ENCODE measurements at places on chromosomes 4 and X.

DNA sequence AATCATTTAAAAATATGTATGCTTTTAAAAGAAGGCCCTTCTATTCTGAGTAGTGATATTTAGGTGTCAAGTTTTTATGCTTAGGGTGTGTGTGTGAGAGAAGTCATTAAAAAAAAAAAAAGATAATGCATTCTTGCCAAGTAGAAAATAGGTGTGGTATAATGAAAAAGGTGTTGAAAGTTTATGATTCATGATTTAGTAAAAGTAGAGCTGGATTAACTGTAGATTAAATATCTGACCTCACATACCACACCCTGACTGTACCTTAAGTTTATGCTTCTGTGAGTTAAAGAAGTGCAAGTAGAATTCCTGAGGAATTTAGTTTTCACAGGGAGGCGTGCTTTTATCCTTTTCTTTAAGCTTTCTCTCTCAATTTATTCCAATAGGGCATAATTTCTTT is 71.1 kb downstream of the BMPR1B start:
- DNase-seq = no peak

GRCh38 chrX:17706676-17707075 is 30.6 kb upstream of the SCML1 start:
- no peak for DNase-seq

DNA sequence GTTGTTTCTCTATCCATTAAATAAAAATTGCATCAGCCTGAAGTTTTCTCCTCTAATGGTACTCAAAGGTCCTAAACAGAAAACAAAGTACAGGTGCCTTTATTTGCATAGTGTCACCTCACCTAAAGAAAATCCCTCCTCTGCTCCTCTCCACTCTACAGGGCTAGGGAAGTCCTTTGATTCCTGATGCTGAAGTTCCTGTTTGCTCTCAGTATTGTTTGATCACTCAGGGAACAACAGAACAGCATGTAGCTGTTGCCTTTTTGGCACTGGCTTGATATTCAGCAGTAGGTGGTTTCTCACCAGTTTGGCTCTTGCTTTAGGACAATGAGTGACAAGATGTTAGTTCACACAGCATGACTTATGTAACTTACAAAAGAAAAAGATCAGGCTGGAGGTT is 156.2 kb upstream of the SLC7A11 start:
- DNase-seq = no peak

- no peak for DNase-seq
Observed at GRCh38 chr4:6474053-6474568, 1.7 kb upstream of the PPP2R2C start.

GRCh38 chr4:65798498-65799127 is 128.3 kb upstream of the EPHA5 start:
- no peak for DNase-seq

- no peak for DNase-seq
Observed at GRCh38 chr4:72006586-72006985, 25.2 kb upstream of the NPFFR2 start.

DNA sequence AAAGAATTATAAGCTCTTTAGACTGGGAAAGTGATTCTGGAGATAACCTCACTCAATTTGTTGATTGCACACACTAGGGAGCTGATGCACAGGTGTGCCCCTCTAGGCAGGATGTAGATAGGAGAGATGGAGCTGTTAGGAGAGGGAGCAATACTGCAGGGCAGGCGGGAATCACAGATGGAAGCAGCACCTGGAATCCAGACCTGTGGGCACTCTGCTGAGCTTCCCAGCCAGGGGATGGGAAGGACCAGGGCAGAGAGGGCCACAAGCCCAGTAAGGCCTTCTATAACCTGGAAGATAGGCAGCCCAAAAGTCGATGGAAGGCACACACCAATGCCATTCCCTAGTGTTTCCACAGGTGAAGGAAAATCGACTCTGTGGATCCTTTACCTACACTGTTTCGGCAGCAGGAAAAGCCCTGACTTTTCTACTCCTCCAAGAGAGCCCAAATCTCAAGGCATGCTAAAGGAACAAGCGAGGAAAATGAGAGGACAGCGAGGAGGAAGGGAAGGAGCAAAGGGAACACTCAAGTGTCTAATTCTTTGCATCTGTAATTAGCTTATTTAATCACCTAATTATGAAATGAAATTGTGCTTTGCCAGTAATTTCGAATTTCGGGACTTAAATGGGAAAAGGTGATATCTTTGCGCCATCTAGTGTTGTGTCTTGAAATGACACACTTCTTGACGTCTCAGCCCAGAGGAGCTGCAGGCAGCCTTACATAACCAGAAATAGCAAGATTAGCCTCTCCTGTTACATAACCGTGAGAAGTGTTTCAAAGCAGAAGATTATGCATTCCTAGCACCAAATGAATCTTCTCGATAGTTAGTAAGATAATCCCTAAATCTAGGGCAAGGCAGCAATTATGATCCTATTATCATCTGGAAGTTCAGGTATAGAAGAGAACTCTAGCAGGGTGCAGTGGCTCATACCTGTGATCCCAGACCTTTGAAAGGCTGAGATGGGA is 31.0 kb upstream of the TLR3 start:
- no peak for DNase-seq

GRCh38 chr4:182905038-182905437 is 12.1 kb downstream of the DCTD start:
- no peak for DNase-seq

- DNase-seq = no peak
Observed at GRCh38 chrX:107738768-107739167, 36.8 kb downstream of the TSC22D3 start.

GRCh38 chr4:128390475-128390996 is 102.9 kb upstream of the PGRMC2 start:
- no peak for DNase-seq

- no peak for DNase-seq
Observed at GRCh38 chrX:109390556-109390955, 91.3 kb downstream of the GUCY2F start.

DNA sequence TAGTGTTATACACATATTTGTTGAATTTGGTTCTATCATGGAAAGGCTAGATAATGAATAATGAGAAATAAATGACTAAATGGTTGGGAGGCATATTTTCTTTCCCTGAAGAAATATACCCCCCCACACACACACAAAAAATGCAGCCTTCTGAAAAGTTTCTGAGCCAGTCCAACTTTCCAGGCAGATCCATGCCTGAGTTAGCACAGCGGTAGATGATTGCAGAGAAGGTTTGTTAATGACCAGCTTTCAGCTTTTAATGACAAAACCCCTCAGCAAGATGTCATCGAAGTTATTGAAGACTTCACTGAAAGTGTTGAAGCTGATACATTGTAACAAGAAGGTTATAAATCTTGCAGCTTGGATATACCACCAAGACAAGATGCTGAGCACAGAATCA is 61.4 kb downstream of the GBA3 start:
- no peak for DNase-seq

DNA sequence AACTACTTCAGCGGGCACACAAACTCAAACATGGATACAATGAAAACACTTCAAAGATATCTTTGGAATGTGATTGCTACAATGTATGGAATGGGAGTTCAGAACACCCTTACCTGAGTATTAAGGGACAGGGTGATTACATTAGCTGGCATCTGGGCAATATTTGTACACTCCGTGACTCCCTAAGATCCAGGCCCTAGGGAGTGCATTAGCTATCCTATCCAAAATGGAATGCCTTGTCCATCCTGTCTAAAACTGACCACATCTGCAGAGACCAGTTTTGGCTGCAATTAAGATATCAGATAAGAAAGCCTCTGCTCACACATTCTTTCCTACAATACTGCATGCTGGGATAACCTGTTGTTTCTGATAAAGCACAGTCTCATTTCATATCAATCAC is 176.6 kb upstream of the EMCN start:
- no peak for DNase-seq

- DNase-seq = no peak
Observed at GRCh38 chrX:120749141-120749846, 119.4 kb upstream of the C1GALT1C1 start.

GRCh38 chrX:68865300-68865699 is 36.5 kb downstream of the EFNB1 start:
- DNase-seq = no peak

DNA sequence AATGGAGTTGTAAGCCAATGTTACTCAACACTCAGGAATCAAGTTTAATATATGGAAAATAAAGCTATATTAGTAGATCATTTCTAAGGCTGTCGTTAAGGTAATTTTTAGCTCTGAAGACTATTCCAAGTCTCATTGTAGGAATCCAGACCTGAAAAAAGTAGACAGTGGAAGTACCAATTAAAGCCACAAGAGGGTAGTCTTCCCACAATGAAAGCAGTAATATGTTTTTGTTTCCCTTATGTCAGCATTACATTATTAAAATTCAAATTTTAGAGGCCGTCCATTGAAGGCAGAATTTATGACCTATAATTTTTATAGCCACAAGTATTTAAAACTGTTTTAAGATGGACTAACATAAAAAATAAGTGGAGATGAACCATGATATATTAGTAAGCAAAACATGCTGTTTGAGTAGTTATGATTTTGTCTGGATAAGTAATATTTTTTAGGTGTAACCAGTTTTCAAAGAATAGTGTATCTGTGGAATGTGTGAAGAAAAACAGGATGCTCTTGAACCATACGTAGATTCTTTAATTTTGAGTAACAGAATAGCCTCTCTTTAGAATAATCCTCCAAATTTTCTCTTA is 372.6 kb upstream of the TECRL start:
- no peak for DNase-seq

DNA sequence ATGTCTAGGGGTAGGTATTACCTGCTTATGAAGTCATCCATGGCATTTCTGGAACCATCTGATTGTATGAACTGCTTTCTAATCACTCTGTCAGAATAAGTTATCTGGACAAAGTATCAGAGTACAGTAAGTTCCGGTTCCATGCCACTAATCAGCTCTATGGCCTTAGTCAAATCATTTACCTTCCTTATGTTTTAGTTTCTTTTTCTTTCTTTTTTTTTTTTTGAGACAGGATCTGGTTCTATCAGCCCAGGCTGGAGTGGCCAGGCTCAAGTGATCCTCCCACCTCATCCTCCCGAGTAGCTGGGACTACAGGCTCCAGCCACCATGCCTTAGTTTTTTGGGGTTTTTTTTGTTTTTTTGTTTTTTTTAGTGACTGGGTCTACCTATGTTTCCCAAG is 11.5 kb downstream of the XIAP start:
- no peak for DNase-seq

DNA sequence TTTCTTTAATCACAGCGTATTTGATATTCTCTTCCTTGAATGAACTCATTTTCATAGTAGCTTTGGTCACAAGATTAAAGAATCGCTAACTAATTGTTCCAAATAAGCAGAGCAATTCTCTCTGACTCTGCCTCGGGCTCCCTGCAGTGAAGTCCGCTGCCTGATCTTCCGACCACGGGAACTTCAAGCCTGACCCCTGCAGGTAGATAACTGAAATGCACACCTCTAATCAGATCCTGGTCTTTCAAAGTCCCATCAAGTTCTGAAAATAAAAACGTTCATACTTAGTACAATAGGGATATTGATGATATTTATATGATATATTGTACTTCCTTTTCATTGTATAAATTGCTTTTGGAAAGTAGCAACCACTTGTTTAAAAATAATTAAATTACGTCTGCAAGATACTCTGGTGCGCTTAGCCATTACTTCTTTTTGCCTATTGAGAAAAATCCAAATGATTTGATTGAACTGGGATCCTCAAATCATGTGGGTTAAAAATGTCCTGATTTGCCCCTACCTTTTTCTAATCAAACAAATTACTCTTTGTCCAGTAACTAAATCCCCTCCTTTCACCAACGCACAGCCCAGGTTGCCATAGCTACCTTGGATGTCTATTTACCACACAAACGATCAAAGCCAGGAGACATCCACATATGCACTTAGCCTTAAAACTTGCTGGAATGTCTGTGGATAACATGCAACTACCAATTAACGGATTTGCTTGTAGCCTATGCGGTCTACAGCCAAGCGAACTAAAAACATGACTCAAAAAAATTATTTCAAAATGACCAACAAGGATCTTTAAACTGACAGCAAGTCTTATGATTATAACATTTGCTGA is 4.2 kb downstream of the MID1 start:
- no peak for DNase-seq

DNA sequence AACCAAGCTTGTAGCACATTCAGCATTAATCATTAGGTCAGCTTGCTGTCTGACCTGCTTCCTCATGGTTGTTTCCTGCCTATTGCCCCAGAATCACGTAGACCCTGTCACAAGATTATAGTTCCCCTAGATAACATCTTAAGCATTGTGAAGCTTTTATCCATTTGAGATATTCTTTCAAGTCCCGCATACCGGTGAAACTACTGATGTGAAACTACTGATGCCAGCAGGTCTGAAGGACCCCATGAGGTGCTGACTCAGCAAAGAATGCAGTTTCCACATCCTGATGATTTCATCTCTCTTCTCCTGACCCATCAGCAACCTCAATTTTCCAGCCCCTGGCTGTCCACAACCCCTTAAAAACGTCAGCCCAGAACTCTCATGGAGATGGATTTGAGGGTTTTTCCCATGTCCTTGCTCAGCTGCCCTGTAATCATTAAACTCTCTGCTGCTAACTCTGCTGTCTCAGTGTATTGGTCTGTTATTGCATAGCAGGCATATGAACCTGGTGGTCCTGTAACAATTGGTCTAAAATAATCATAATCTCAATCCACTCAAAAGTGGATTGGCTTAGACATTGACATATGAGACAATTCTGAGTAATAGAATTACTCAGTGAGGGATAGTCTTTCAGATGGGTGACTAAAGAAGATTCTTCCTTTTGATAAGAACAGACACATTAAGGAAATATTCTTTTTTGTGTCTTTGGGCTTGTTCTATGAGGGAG is 26.3 kb upstream of the UBA6 start:
- no peak for DNase-seq

DNA sequence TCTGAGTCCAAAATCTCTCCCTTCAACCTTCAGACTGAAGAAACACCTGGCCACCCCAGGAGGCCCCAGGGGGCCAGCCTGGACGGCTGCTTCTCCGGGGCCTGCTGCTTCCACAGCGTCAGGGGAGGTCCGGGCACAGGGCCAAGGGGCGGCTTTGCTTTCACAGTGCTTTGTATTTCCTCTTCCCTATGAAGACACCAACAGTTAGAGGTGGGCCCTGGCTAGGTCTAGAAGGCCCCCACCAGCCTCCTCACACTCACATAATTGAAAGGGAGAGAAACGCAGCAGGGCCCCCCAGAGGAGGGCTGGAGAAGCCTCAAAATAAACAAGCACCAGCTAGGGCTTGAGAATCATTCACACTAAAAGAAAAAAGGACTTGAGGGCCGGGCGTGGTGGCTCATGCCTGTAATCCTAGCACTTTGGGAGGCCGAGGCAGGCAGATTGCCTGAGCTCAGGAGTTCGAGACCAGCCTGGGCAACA is 17.8 kb downstream of the SCD5 start:
- DNase-seq = no peak

DNA sequence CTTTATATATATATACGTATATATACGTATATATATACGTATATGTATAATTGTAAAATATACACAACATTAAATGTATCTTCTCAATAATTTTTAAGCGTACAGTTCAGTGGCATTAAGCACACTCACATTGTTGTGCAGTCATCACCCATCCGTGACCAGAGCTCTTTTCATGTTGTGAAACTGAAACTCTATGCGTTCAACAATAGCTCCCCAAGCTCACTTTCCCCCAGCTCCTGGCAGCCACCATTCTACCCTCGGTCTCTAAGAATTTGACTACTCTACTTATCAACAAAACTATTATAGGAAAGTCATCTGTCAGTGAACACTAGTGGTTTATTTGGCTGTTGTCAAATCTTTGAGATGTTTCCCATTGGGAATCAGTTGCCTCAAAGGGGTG is 621.8 kb upstream of the GALNT7 start:
- DNase-seq = no peak

- no peak for DNase-seq
Observed at GRCh38 chr4:156634612-156635011, 337.0 kb downstream of the PDGFC start.

GRCh38 chr4:3331511-3332394 is 38.9 kb downstream of the RGS12 start:
- no peak for DNase-seq

GRCh38 chr4:2049811-2050210 is 9.3 kb upstream of the NAT8L start:
- DNase-seq = no peak

Measured in stimulated activated CD4-positive, alpha-beta T cell treated with anti-CD3 and anti-CD28 coated beads, TNF-alpha, amount 100 ng/mL, for 48 hours (primary cell).